ENCODE measurements at places on chromosomes 4 and X. TPM values are rescaled to one million over a fixed set of nuclear protein-coding genes. Genes with fewer than 3 reads are reported as not detected.

DNA sequence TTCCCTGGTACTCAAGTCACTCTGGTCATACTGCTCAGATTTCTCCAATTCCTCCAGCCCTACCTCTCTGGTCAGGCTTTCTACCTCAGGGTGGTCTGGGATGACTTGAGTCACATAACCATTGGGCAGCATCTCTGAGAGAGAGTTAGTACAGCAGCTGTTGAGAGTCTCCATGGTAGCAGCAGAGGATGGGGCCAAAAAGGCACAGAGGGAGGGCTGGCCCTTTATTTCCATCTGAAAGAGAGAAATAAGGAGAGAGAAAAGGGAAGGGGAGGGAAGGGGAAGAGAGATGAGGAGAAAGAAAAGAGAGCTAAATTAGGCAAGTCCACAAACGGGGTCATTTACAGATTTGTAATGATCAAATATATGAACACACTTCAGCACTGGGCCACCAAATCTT lies 149.1 kb upstream of the ARHGEF9 start:
- DNase-seq, result no peak

- DNase-seq, result no peak
Observed at GRCh38 chr4:106615410-106615945, 246.9 kb upstream of the GIMD1 start.

- DNase-seq, result no peak
Observed at GRCh38 chrX:154784149-154784995, 20.9 kb downstream of the MPP1 start.

DNA sequence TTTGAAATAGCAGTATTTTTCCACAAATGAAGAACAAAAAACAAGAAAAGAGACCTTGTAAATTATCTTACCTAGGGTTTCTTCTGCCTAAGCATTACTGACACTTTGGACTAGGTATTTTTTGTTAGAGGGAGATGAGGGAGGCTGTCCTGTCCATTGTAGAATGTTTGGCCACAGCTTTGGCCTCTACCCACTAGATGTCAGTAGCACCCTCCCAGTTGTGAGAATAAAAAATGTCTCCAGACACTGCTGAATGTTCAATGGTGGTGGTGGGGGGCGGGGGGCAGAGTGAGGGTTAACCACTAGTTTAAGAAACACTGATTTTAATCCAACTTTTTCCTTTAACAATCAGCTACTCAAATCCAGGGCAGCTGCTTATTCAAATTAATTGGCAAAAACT lies 25.8 kb downstream of the OTUD4 start:
- DNase-seq, result no peak

GRCh38 chr4:7703688-7704087 lies 236.0 kb downstream of the AFAP1 start:
- DNase-seq, result no peak

- DNase-seq, result no peak
Observed at GRCh38 chrX:42073448-42073847, 150.1 kb upstream of the CASK start.

- DNase-seq, result no peak
Observed at GRCh38 chr4:78032446-78032845, 24.7 kb upstream of the FRAS1 start.

The SLC4A4 gene
- 1.3 TPM for total RNA-seq

The C4orf36 gene
- total RNA-seq, result 0.70 TPM

DNA sequence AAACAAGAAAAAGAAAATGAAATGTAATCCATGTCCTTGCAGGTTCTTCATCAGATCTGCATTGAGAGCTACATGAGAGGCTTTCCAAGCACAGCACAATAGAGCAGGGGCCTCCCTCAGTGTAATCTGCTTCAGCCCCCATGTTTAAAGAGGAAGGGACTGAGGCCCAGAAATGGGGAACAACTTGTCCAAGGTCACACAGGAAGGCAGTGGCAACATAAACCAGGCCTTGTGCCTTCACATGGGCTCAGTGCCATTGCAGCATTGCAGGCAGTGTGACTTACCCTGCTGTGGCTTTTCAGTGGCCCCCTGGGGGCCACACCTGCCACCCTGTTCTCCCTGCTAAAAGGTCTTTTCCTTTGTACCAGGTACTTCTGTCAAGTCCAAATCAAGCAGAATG lies 20.9 kb upstream of the CD99L2 start:
- DNase-seq, result no peak

DNA sequence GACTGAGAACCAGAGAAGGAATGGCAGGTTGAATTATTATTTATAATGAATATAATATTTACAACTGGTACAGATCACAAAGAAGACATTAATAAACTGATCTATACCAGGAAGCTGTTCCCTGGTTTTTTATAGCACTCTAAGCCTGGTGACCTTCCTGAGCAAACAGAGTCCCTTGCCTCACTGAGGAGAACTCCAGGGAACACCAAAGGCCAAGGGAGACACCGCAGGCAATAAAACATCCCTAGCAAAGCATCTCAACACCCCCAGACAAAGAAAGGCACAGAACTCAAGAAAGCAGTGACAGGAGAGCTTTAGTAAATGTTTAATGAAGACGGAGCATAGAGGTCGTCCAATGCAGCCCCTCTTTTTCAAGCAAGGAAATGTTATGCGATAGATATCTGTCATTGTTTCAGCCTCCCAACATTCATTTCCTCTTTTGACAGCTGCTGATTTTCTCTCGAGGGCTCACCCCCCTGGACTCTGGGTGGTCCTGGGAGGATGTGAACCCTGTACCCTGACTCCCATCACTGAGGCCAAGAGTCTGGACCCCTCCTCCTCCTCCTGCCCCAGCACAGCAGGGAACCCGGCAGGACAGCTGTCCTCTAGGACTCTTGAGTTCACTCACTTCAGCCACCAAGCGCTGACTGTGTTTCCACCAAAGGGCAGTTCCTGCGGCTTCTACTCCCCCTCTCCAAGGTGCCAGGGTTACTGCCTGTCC lies 342.5 kb upstream of the GATB start:
- no peak for DNase-seq

The DIPK2B gene
- total RNA-seq, result not detected

DNA sequence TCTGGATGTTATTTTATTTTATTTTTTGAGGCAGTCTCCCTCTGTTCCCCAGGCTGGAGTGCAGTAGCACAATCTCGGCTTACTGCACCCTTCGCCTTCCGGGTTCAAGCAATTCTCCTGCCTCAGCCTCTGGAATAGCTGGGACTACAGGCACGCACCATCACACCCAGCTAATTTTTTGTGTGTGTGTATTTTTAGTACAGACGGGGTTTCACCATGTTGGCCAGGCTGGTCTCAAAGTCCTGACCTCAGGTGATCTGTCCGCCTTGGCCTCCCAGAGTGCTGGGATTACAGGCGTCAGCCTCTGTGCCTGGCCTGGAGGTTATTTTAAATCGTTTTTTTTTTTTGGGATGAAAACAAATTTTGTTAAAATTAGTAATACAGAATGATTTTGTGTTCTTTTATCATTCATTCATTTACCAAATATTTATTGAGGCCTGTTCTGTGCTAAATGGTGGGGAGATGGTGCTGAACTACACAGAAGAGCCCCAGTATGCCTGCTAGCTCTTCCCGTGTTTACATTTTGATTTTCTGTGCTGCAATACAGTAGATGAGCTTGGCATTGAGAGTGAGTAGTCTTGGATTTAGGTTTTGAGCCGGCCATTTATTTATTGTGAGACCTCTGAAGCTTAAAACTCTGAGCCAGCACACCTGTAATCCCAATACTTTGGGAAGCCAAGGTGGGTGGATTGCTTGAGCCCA lies 22.7 kb downstream of the ADD1 start:
- DNase-seq, result no peak

- no peak for DNase-seq
Observed at GRCh38 chr4:116180157-116180601, 905.2 kb downstream of the TRAM1L1 start.

DNA sequence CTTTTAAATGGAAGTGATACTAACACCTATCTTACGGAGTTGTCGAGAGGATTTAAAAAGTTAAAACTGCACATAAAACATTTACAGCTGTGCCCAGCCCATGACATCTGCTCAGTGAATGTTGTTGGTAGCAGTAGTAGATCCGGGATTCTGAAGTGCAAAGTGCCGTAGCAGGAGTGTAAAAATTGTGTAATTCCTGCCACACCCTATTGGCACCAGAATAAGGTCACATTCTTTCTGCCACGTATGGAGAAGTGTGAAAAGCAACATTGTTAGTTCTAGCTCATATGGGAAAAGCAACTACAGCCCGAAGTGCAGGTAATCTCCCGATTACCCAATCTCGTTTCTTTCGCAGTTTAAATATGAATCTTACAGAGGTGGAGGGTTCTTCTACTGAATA lies 31.2 kb downstream of the PRIMPOL start:
- DNase-seq, result no peak

DNA sequence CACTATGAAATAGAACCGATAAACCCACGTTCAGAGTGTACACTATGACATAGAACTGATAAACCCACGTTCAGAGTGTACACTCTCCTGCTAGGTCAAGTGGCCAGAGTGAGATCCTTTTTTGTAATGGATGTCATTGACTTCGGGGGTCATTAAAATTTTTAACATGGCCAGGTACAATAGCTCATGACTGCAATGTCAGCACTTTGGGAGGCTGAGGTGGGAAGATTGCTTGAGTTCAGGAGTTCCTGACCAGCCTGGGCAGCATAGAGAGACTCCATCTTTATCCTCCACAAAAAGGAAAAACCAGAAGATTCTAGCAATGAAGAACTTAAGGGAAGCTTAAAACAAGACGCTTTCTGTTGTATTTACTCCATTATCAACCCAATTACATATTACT lies 439.7 kb upstream of the FRG1 start:
- no peak for DNase-seq

DNA sequence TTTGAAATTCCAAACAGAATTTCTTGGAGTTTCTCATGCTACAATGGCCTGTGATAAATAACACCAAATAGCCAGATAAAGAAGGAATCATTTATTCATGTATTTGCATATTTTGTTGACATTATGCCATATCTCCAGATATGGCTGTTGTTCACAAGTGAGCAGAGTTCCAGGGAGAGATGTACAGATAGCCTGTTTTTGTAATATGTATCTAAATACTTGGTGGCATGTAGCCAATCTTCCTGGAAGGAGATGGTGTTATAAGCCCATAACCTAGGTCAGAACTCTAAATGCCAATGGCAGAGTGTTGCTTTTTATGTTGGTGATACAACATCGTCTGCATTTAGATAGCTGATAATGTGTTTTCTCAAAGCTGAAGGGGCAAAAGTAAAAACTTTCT lies 292.2 kb downstream of the FBXO8 start:
- no peak for DNase-seq

The HS3ST1 gene
- 0.06 TPM for total RNA-seq

DNA sequence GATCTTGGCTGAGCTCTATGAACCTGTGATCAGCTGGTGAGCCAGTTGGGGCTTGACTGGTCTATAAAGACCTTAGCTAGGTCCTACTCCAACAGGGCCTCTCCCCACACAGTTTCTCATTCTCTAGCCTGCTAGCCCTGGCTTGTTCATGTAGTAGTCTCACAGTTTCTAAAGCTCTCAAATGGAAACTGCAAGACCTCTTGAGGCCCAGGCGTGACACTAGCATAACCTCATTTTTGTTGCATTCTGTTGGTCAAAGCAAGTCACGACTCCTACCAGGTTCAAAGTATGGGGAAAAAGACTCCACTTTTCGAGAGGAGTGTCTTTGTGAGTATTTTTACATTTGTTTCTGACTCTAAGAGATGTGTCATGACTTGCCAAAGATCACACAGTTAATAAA lies 50.9 kb downstream of the CEP44 start:
- no peak for DNase-seq

GRCh38 chr4:156767911-156768415 lies 203.6 kb downstream of the PDGFC start:
- DNase-seq, result no peak

The GSX2 gene
- not detected for total RNA-seq

- no peak for DNase-seq
Observed at GRCh38 chr4:83779103-83780052, 243.5 kb downstream of the GPAT3 start.

The AREG gene
- total RNA-seq, result 0.52 TPM

DNA sequence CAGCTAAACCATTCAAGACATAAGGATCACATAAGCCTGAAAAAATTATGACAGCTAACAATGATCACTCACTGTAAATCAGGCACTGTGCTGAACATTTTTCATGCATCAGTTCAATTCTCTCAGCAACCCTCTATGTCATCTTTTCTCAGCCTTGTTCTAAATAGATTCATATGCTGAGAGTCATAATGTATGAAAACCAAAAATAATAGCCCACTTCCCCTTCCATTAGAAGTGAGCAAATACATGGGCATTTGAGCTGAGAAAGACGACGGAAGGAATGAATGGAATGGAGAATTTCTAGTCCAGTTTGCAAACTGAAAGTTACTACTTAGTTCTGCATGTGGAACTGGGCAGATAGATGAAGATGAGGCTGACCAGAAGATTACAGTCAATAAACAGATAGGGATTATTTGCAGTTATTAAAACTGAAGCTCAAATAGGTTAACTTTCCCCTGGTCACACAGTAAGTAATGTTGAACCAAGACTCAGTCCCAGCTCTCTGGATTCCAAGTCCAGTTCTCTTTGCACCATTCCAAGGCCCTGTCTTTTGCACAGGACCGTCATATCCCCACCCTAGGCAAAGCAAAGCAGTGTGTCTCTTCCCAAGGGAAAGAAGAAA lies 1.6 kb upstream of the SH3RF1 start:
- no peak for DNase-seq

GRCh38 chrX:139691843-139692505 lies 16.0 kb downstream of the MCF2 start:
- no peak for DNase-seq

The ZNF185 gene
- total RNA-seq, result 2.2 TPM

DNA sequence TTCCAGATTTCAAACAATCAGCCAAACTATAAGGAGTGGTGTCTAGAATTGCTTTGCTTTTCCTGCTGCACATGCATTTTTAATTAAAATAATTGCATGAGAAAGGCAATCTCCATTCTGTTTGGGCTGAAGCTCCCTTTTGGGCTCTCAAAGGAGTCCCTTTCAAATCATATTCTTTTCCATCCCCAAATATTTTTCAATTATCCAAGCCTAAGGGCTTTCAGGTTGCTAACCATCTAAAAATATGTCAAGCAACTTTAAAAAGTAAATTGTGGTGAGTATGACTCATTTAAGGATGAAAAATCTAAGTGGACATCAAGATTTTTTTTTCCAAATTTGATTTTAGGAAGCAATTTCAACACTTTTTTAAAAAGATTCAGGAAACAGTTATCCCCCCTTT lies 28.4 kb downstream of the PIR start:
- no peak for DNase-seq

GRCh38 chrX:1528884-1529203 lies 8.1 kb downstream of the P2RY8 start:
- DNase-seq, result no peak

The MAOA gene
- total RNA-seq, result not detected

DNA sequence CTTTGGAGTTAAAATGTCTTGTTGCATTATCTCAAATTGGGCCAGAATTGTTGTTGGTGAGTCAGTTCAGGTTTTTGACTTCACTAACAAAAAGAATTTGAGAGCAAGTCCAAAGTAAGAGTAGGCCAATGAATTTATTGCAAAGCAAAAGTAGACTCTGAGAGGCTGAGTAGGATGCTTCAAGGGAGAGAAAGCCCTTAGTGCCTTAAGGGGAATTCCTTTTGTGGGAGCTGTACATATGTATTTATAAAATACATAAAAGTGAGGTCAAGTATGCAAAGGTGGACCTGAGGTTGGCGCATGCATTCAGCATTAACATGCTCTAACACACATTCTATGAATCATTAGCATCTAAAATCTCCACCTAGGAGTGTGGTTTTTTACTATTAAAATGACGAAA lies 565.4 kb downstream of the GRXCR1 start:
- DNase-seq, result no peak

GRCh38 chrX:56113785-56114436 lies 118.2 kb upstream of the KLF8 start:
- no peak for DNase-seq

All from CD4-positive, alpha-beta memory T cell (primary cell).